ENCODE measurements at places on chromosomes 5 and 9. TPM values are rescaled to one million over a fixed set of nuclear protein-coding genes. Genes with fewer than 3 reads are reported as not detected.

The TAF11L10 gene
- polyA plus RNA-seq: not detected

The IFNK gene
- not detected for polyA plus RNA-seq

The PCDHGA11 gene
- not detected for polyA plus RNA-seq

The ADAMTSL1 gene
- polyA plus RNA-seq: not detected

DNA sequence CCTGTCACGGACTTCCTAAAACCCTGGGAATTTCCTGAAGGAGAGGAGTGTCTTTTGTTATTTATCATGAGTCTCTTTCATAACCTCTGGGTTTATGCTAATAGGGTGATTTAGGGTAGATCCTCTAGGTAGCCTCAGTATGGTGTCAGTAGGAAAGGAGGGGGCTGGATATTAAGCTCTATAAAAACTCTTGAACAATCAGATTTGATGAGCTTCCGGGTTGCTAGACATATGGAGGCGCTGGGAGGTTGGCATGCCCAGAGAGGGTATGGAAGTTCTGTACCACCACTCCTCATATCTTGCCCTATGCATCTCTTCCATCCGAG lies 15.6 kb upstream of the PTBP3 start:
- peak overlapping the region; percentile 82 for H3K4me3 ChIP-seq
- no peaks in the 10 kb centered on the region for H3K36me3 ChIP-seq
- H3K4me1 ChIP-seq: peaks cover 11% of the 10 kb centered on the region
- no peaks in the 10 kb centered on the region for H3K27me3 ChIP-seq

The TXNDC8 gene
- not detected for polyA plus RNA-seq

The PCDHGA7 gene
- not detected for polyA plus RNA-seq

The FBP2 gene
- not detected for polyA plus RNA-seq

GRCh38 chr9:112041536-112042243 lies 133.4 kb downstream of the SUSD1 start:
- H3K27ac ChIP-seq: no peak overlapping the region
- DNase-seq: no peak
- no peak overlapping the region for H3K4me3 ChIP-seq
- peaks cover 17% of the 10 kb centered on the region for H3K27me3 ChIP-seq
- H3K36me3 ChIP-seq: peaks cover 4% of the 10 kb centered on the region

GRCh38 chr9:123486431-123486830 lies 130.4 kb downstream of the CRB2 start:
- no peaks in the 10 kb centered on the region for H3K4me1 ChIP-seq
- no peak for DNase-seq
- no peaks in the 10 kb centered on the region for H3K27me3 ChIP-seq
- no peaks in the 10 kb centered on the region for H3K36me3 ChIP-seq

- peaks cover 62% of the 10 kb centered on the region for H3K4me1 ChIP-seq
- no peak for DNase-seq
- peak overlapping the region; percentile 60 for H3K4me3 ChIP-seq
- no peaks in the 10 kb centered on the region for H3K27me3 ChIP-seq
- peaks cover 30% of the 10 kb centered on the region for H3K36me3 ChIP-seq
- H3K27ac ChIP-seq: no peak overlapping the region
Measured at GRCh38 chr9:20409321-20410092, 212.8 kb downstream of the MLLT3 start.

GRCh38 chr5:31270396-31270795 lies 76.9 kb downstream of the CDH6 start:
- H3K4me1 ChIP-seq: no peaks in the 10 kb centered on the region
- H3K27ac ChIP-seq: no peak overlapping the region
- H3K36me3 ChIP-seq: no peaks in the 10 kb centered on the region

The AJM1 gene
- polyA plus RNA-seq: 0.10 TPM

The NR2F1-AS1 gene
- polyA plus RNA-seq: not detected

DNA sequence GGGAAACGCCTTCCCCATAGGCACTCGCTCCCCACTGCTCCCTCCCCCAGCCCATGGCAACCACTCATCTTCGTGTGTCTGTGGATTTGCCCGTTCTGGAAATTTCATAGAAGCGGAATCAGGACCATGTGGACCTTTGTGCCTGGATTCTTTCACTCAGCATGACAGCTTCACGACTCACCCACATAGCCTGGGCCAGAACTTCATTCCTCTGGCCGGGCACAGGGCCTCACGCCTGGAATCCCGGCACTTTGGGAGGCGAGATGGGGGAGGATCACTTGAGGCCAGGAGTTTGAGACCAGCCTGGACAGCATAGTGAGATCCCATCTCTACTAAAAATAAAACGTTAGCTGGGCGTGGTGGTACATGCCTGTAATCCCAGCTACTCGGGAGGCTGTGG lies 12.1 kb upstream of the DIPK1B start:
- H3K27ac ChIP-seq: no peak overlapping the region
- H3K36me3 ChIP-seq: no peaks in the 10 kb centered on the region
- H3K4me1 ChIP-seq: peaks cover 42% of the 10 kb centered on the region
- H3K4me3 ChIP-seq: no peak overlapping the region
- no peak for DNase-seq

The OTULINL gene
- polyA plus RNA-seq: 32.9 TPM

DNA sequence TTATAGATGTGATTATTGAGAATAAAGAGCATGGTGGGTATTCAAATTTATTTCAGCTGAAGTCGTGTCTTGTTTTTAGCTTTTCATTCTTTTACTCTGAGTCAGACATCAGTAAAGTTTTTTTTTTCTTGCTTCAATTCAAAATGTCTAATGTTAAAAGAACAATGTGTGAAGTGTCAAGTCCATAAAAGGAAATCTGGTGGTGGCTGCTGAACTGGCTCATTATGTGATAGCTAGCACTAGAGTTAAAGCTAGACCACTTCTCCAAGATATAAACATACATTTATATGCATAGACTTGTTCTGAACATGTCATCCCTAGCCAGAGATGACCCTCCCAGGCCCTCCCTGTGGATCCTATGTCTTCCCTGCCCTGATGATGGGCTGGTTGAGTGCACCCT lies 338.3 kb downstream of the RAB3C start:
- peaks cover 6% of the 10 kb centered on the region for H3K27me3 ChIP-seq
- no peak overlapping the region for H3K27ac ChIP-seq
- DNase-seq: no peak

The RHOBTB3 gene
- polyA plus RNA-seq: 2.9 TPM

DNA sequence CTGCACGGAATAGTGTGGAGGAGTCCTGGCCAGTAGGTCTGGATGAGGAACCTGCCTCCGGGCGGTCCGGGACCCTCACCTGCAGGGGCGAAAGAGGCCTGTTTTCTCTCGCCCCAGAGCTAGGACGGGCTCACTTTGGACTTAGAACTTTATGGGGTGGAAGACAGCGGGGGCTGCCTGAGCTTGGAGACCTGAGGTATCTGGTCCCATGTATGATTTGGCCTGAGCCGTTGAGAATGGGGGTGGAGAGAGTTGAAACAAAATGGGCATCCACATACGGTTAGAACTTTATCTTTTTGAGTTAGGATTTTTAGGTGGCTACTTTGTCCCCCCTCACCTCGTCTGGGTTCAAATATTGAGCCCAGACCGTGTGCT lies 681 bp upstream of the ETF1 start:
- peak overlapping the region; percentile 100 for H3K27ac ChIP-seq
- H3K27me3 ChIP-seq: no peaks in the 10 kb centered on the region
- peaks cover 79% of the 10 kb centered on the region for H3K4me1 ChIP-seq
- DNase-seq: no peak

DNA sequence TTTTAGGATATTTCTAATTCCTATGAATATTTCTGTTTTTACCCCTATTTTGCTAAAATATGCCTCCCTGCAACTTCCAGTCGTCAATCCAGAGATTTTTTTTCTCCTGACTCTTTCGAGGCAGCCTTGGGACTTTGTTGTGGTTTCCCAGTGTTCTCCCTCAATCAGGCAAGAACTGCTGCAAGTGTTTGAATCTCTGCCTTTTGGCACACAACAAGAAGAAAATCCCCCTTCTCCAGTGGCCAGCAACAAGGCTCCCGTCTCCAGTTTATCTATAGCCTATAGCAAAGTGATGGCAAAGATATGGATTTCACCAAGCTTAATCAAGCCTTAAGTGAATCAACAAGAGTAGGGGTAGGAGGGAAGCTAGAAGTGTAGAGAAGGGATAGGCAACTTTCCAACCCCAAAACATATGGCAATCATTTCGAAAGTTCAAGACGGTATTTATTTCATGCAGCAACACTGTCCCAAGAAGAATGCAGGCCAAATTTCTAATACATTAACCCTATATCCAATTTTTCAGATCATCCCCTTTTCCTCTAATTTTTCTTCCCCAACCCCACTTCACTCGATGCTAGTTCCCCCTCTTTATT lies 37.7 kb upstream of the PAPPA start:
- peaks cover 6% of the 10 kb centered on the region for H3K27me3 ChIP-seq
- no peak overlapping the region for H3K27ac ChIP-seq
- no peak for DNase-seq

DNA sequence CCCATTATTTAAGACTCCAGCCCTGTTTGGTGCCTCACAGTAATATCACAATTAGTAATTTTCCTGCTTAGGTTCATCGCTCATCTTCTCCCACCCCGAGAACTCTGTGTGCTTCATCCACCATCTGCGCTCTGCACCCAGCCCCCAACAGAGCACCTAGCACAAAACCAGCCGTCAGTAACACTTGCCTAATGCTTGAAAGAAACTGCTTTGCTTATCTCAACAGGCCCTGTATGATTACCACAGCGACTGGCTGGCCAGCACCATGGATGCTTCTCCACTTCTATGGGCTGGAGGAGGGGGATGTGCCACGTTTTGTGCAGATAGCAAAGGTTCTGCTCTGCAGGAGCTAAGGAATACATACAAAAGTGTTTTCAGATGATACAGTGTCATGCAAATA lies 166.8 kb downstream of the SPOCK1 start:
- no peak for DNase-seq
- no peaks in the 10 kb centered on the region for H3K27me3 ChIP-seq
- H3K27ac ChIP-seq: no peak overlapping the region
- H3K4me3 ChIP-seq: no peak overlapping the region
- H3K36me3 ChIP-seq: no peaks in the 10 kb centered on the region

The HNRNPA0 gene
- polyA plus RNA-seq: 17.9 TPM

DNA sequence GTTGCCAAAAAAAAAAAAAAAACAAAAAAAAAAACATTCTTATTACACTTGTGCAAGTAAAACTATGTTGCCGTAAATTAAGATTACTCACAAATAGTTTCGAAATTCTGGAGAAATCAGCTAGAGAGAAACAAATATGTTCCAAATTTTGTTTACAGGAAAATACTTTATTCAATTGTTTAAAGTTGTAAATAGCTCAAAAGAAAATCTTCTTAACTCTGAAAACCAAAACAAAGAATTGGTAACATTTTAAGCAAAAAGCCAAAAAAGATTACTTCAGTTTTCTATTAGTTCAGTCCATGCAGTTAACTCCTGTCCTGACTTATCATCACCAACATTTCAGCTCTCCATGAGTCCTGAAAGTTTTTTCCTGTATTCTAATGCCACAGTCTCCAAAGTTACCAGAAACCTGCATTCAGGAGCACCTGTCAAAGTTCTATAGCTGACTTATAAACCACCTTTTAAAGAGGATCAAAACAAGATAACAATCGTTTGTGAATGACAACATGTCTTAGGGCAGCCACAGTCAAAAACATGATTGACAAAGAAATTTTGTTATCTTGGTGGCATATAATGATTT lies 194.1 kb downstream of the RANBP17 start:
- DNase-seq: no peak
- H3K4me1 ChIP-seq: no peaks in the 10 kb centered on the region
- H3K36me3 ChIP-seq: peaks cover 16% of the 10 kb centered on the region
- H3K27me3 ChIP-seq: no peaks in the 10 kb centered on the region
- H3K27ac ChIP-seq: no peak overlapping the region

The AIF1L gene
- polyA plus RNA-seq: not detected

GRCh38 chr5:144778561-144778960 lies 607.9 kb downstream of the KCTD16 start:
- H3K36me3 ChIP-seq: no peaks in the 10 kb centered on the region
- no peak overlapping the region for H3K4me3 ChIP-seq
- H3K27ac ChIP-seq: no peak overlapping the region
- DNase-seq: no peak
- H3K27me3 ChIP-seq: no peaks in the 10 kb centered on the region

- peaks cover 8% of the 10 kb centered on the region for H3K4me1 ChIP-seq
- no peak overlapping the region for H3K27ac ChIP-seq
- no peak overlapping the region for H3K4me3 ChIP-seq
Measured at GRCh38 chr5:111699976-111700375, 57.0 kb downstream of the NREP start.

The GLRA1 gene
- not detected for polyA plus RNA-seq

DNA sequence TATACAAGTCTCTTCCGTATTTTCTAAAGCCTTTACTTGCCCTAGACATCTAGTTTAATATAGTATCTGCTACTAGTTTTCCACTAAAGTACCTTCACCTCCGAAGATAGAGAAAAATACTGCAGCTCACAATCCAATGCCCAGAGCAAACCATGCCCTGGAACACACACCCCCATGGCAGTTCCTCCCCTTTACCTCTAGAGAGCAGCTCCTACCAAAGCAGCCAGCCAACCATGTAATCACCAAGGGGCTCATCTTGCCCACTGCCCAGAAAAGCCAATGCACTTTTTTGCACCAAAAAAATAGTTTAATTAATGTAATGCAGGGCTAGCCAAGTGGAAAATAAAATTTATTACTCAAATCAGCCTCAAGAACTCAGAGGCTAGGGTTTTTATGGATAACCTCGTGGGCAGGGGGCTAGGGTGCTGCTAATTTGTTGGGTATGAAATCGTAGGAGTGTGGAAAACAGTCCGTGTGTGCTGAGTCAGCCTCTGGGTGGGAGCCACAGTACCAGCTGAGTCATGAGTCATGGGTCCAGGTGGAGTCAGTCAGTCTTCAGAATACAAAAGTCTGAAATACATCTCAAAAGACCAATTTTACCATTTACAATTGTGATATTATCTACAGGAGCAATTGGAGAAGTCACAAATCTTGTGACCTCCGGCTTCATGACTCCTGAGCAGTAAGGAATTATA lies 120.1 kb upstream of the ACO1 start:
- H3K4me3 ChIP-seq: no peak overlapping the region
- H3K36me3 ChIP-seq: no peaks in the 10 kb centered on the region
- peaks cover 11% of the 10 kb centered on the region for H3K27me3 ChIP-seq
- H3K27ac ChIP-seq: no peak overlapping the region

The FANCG gene
- polyA plus RNA-seq: 9.3 TPM

The PDE6A gene
- not detected for polyA plus RNA-seq

The DNAH5 gene
- not detected for polyA plus RNA-seq

DNA sequence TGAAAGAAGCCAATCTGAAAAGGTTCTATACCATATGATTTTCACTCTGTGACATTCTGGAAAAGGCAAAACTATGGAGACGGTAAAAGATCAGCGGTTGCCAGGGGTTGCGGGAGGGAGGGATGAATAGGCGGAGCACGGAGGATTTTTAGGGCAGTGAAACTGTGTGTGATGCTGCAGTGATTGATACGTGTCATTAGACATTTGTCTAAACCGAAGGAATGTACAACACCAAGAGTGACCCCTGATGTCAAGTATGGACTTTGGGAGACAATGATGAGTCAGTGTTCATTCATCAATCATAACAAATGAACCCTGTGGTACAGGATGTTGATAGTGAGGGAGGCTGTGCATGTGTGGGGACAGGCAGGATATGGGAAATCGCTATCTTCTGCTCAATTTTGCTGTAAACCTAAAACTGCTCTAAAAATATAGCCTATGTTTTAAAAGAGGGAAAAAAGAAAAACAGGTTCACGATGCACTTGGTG lies 34.4 kb downstream of the ERGIC1 start:
- H3K27ac ChIP-seq: peak overlapping the region; percentile 62
- H3K27me3 ChIP-seq: no peaks in the 10 kb centered on the region
- DNase-seq: no peak
- H3K36me3 ChIP-seq: peaks cover 6% of the 10 kb centered on the region
